ENCODE measurements at places on chromosomes 2 and 18.
A peak's percentile ranks its signal among the peaks of the same experiment; 100 is the strongest.

GRCh38 chr18:74895686-74896085 lies 298.0 kb downstream of the ZNF407 start:
- no peak for DNase-seq

GRCh38 chr2:45616658-45617411 lies 5.8 kb upstream of the SRBD1 start:
- no peak for DNase-seq

- peak; percentile 66 for DNase-seq
Measured at GRCh38 chr2:136381722-136382633, 264.0 kb upstream of the CXCR4 start.

GRCh38 chr2:26720322-26721114 lies 28.0 kb downstream of the KCNK3 start:
- no peak for DNase-seq

DNA sequence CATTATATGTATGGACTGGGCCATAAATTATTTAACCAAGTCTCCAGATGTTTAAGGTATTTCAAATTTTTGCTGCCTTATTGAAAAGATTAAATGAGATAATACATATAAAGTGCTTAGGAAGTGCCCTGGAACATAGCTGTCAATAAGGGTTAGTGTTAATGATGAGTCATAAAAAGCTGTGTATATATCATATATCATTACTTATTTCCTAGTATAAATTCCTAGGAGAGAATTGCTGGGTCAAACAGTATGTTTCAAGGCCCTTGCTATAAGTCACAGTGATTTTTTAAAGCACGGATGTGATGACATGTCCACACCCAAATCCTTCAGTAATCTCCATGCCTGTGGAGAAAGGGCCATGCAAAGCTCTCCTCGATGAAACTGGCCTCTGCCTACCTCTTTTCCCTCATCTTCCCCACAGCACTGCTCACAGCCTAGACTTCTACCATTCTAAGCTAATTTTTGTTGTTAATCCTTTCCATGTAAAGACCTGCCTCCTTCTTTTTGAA lies 8.5 kb downstream of the ZNF2 start:
- no peak for DNase-seq

GRCh38 chr2:138787053-138787666 lies 7.0 kb upstream of the NXPH2 start:
- DNase-seq, result no peak

DNA sequence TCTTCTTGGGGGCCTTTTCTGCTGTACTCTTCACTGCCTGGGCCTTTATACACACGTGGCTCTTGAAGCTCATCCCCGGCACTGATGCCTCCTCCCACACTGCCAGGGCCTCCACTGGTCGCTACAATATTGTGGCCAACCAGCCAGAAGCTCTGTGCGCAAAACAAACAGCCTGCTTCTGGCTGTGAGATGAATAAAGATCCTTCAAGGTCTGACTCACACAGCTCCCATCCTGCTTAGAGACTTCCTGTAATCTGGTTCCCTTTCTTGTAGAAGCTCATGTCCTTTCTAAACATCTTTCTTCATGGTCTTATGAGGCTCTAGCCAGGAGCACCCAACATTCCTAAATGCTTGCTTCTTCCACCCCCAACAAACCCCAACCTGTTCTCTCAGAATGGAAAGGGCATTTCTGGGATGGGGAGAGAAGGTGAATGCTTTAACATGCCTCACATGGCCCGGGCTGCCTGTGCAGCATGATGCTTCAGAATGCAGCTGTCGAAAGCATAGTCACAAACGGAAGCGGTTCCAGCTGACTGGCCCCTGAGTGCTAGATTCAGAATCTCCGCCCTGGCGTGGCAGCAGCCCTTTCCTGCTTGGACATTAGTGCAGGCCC lies 24.6 kb downstream of the NRP2 start:
- DNase-seq, result no peak

GRCh38 chr2:101852824-101853223 lies 138.9 kb upstream of the IL1R2 start:
- DNase-seq, result no peak

DNA sequence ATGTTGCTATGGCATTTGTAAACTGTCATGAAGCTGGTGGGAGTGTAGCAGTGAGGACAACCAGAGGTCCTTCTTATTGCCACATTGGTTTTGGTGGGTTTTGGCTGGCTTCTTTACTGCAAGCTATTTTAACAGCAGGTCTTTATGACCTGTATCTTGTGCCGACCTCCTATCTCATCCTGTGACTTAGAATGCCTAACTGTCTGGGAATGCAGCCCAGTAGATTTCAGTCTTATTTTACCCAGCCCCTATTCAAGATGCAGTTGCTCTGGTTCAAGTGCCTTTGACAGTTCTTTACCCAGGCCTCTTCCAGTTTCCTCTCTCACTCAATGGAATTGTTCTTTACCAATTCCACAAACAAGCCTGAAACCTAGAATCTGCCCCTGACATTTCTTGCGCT lies 145.1 kb downstream of the KCNE4 start:
- DNase-seq, result no peak

GRCh38 chr18:340044-340443 lies 72.2 kb upstream of the THOC1 start:
- no peak for DNase-seq

DNA sequence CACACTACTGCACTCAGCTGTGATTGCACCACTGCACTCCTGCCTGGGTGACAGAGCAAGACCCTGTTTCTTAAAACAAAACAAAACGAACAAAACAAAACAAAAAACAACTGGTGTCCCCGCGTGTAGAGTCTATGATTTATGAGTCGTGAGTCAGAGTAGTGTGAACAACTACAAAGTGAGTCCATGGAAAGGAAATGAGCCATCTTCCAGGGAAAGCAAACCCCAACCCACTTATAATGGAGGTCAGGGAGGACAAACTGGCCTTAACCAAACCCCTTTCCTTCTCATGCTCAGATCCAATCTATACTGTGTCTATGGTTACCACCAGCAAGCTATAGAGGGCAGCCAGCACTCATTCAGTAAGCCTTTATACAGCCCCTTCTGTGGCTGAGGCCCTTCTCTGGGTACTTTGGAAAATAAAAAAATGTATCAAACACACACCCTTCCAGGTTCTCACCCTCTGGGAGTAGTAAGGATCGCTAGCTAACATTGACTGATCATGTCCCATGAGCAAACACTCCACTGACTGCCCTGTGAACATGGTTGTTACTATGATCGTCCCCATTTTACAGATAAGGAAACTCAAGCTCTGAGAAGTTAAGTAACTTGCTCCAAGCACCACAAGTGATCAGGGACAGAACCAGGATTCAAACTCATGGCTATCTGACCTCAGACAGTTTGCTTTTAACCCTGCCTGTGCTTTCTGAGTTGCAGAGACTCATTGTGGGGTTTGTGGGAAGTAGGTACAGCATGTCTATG lies 24.7 kb upstream of the COLEC12 start:
- no peak for DNase-seq

- no peak for DNase-seq
Measured at GRCh38 chr2:216680951-216681629, 14.3 kb downstream of the IGFBP5 start.

DNA sequence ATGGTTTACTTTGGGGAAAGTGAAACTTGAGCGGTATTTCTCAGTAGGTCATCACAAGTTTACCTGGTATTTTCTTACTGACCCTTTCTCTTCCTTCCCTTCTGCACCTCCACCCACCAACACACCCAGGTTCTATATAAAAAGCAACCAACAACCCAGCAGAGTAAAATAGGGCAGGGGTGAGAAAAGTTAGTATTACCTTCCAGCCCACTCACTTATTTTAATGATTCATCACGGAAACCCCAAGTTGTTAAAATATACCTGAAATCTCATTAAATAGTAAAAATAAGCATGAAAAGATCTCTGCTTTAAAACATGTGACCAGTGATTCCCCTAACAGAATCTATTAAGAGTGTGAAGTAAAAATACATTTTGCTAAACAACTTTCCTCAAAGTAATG lies 306.1 kb downstream of the ZEB2 start:
- no peak for DNase-seq

- DNase-seq, result no peak
Measured at GRCh38 chr2:19120941-19121750, 237.3 kb downstream of the OSR1 start.
